Umbilical cord (tissue), 2 donors: ENCODE measurements at places on chromosomes 7 and 10.

DNA sequence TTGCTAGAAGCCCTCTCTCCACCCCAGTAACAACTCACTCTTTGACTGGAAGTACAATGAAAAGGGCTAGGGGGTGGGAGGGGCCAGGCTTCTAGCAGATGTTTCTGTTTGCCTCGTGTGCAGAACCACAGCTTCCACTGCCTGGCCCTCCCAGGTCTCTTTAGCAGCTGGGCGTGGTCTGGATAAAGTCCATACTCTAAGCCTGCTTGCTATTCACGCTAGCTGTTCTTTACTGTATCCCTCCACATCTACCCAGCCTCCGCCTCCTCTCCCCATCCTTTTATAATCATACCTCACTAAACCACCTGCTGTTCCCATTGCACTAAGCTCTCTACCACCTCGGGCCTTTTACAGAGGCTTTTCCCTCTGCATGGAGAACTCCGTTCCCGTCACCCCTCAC is 288.8 kb downstream of the CAMK1D start:
- DNase-seq, result no peak

GRCh38 chr7:142142702-142143101 is 31.2 kb downstream of the MGAM2 start:
- DNase-seq, result no peak

- peak; percentile 71 for DNase-seq
Observed at GRCh38 chr10:122476333-122476695, 15.0 kb downstream of the HTRA1 start.

DNA sequence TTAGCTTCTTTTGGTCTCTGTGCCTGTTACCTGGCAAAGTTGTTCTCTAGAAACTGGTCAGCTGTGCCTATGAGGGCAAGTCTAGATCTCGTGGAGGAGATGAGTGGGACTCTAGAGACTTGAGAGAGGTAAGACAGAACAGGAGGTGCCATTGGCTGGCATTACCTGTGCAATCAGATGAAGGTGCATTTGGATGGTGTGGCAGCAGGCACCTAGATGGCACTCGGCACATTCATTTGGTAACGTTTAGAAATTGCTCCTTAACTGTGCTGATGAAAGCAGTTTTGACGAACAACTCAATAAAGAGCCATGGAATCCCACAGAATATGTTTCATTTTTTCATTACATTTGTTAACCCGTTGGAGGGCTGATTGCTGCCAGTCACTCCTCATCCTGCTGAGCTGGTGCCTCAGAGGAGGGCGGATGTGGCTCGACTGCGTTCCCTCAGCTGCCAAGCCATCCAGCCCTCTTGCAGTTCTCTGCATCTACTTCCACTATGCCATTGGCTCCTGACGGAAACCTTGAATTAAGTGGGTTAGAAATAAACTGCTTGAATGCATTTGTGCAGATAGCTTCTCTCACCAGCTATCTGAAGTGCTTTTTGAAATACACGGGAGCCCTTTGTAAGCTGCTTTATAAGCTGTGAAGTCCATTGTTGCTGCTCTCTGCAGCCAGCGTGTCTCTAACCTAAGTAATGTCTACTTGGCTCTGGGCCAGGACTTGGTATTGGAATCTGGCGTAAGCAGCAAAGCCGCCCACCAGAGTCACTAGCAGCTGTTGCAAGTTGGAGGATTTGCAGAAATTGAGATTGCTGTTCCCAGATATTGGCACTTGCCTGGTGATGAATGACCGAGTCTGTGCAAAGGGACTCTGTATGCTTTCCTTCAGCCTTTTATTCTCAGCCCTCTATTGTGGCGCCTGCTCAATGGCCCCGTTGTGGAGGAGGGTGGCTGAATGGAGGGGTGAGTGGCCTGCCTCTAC is 87.4 kb downstream of the LRRC4 start:
- DNase-seq, result peak; percentile 68

DNA sequence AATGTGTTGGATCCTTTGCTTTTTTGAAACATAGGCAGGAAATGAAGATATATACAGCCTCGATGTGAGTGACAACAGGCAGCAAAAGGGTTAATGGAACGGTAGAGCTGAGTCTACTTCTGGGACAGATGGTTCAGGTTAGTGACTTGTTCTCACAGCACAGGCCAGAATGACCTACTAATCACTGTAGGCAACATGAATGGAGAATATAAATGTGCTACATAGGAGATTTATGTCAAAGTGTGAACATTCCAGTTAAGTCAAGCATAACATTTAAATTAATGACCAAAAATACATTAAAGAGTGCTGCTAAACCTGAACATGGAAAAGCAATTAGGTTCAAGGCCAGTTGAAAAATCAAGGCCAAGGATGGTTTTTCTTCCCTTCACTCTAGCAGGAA is 235.2 kb downstream of the POU6F2 start:
- no peak for DNase-seq

DNA sequence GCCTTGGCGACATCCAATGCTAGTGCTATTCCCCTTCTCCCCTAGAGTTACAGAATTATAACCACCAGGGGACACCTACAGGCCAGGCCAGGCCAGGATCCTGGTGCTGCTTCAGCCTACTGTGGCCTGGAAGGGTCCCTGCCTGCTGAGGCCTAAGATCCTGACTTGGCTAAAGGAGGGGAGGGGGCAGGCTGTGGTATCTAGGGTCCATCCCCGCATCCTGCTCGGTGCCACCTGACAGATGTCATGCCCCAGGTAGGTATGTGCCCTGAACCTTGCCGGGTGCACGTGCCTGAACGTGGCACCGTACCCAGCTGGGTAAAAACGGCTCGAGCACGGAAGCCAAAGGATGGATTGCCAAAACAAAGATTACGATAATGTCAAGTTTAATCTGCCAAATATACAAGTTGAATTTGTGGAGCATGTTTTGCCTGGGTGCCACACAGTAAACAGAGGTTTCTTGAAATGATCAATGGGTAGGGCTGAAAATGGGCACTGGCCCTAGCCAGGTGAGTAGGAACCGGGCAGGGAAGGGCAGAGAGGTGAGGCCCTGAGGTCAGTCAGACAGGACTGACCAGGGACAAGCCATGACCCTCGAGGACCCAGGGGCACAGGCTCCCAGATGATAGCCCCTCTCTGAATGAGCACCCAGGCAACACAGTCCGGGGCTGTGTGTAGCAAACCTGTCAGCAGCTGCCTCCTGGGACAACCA is 12.6 kb downstream of the PDAP1 start:
- no peak for DNase-seq

DNA sequence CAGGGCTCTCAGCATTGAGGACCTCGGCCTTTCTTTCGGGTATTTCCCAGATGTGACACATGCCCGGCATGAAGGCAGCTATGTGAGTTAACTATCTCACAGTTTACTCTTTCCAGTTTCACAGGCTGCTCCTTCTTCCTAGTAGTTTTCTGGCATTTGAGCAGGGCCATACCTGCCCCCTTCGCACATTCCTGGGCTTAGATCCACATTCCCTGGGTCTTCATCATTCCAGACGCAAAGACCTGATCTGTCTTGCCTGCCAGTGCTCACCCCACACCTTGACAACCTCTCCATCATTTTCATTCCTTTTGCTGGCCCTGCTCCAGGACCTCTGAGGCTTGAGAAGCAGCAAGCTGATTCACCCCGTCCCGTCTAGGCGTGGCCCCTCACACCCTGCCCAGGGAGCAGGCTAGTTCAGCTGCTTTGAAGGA is 227.5 kb downstream of the WDR11 start:
- peak; percentile 83 for DNase-seq

DNA sequence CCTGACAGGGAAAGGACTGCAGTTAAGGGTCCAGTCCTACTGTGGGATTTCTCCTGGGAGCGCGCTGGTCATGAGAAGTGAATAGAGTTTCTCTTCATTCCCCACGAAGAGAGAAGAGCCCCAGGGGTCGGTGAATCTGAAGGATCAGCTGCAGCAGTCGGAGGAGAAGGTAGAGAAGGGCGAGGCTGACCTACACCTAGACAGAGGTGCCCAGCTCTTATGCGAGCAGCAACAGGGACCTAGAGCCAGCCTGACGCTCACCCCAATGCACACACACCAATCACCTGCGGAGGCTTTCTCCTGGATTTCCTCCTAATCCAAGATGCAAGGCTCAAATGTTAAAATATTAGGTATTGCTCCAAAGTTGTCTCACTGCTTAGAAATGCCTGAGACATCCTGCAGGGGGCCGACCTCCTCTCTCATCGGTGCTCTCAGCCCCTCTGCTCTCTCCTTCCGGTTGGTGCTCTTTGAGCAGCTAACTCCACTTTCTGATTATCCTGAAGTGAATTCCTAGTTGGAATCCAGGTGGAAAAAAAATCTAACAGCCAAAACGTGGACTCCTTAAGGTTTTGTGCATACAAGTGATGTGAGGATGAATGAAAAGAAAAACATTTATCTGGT is 176.4 kb downstream of the AHR start:
- DNase-seq, result no peak

GRCh38 chr7:157480371-157481050 is 143.7 kb downstream of the DNAJB6 start:
- DNase-seq, result no peak

GRCh38 chr10:84217746-84218145 is 7.6 kb downstream of the LRIT2 start:
- DNase-seq, result no peak

- DNase-seq, result no peak
Observed at GRCh38 chr10:116713846-116714245, 28.5 kb downstream of the HSPA12A start.

GRCh38 chr10:102460836-102461186 is 9.5 kb upstream of the C10orf95 start:
- DNase-seq, result no peak

GRCh38 chr10:19046679-19047078 is 1.9 kb upstream of the MALRD1 start:
- no peak for DNase-seq

DNA sequence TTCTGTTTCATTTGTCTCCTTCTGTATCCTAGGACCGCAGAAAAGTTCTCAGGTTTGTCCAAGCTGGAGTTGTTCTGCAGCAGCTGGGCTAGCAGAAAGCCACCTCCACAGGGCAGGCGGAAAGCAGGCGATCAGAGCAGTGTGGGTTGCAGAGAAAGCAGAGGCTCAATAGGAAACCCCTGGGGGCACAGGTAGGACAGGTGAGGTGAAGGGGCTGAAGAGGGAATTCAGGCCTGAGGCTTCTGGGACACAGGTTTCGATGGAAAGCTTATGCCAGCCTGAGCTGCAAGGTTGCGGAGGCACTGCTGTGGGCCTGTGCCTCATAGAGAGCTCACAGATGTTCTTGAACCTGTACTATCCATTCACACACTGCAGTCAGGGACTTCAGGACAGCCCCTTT is 194.9 kb upstream of the TPK1 start:
- DNase-seq, result no peak

- DNase-seq, result no peak
Observed at GRCh38 chr10:97774811-97775294, 3.1 kb upstream of the SFRP5 start.

- no peak for DNase-seq
Observed at GRCh38 chr7:77202481-77202976, 2.9 kb upstream of the FGL2 start.

DNA sequence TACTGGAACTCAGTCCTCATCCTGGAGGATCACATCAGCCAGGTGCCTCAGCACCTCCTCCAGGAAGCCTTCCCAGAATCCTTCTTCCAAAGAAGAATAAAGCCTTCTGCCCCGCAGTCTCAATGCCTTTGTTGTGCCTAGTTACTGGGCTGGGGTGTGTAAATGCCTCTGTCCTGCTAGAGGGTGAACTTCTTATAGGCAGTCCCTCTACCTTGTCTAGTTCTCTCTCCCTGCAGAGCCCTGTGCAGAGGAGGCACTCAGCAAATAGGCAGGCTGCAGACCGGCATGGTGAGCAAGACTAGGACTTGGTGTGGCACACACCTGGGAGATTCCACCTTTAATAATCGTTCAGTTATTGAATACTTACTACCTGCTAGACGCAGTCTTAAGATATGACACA is 104.7 kb upstream of the PCBD1 start:
- DNase-seq, result no peak

- no peak for DNase-seq
Observed at GRCh38 chr7:27073076-27073475, 22.7 kb downstream of the HOXA1 start.

- DNase-seq, result no peak
Observed at GRCh38 chr10:69734797-69735468, 66.8 kb upstream of the COL13A1 start.

DNA sequence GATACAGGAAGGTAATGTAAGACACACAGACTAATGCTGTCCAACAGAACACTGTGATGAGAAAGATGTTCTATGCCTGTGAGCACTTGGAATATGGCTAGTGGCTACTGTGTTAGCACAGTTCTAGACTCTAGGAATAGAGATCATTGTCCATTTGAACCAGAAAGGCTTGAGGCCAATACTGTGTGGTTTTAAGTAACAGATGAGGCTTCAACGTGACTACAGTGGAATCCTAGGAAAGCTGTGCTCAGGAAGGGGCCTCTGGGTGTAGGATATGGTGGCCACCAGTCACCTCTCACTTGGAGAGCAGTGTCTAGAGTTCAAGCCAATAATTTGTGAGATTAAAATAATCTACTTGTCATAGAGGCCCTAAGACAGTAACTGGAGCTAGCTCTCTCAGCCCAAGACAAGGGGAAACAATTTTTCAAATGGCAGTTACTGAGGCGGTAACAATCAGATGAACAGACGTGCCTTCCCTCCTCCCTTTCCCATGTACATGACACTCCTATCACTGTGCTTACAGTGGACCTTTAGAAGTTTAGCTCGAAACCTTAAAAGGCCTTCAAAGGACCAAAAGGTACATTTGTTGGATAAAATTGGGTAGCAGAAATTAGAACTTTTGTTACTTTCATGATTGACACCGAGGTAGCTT is 10.2 kb downstream of the ZDHHC16 start:
- DNase-seq, result no peak

DNA sequence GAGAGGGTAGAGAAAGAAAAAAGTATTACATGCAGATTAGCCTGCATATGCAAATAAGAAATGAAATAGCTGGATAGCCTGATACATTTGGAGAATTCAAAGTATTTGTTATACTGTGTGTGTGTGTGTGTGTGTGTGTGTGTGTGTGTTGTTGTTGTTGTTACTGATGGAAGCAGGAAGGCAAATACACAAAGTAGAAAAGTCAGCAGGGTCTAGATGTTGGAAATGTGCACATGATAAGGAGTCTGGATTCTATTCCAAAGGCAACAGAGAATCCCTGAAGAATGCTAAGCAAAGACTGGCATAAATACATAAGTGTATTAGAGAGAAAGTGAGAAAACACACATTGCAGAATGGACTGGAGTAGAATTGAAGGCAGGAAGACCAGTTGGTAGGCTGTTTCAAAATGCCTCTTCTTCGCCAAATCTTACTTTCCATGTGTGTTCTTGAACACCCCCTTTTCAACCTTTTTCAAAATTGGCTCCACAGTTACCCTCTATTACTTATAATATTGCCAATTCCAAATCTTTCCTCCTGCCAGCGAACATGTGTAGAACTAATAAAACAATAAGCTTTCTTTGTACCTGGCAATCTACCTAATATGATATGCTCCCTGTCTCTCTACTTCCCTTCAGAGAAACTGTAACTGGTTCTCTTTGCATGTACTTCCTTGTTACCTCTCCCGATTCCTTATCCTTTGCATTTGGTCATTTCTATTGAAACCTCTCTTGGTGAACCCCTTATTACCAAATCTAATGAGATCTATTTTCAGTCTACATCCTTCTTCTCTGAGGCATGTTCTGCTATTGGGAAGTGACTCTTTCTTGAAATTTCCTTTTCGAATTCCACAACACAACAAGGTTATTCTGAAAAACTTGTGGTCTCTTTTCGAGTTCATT is 6.2 kb downstream of the CPED1 start:
- no peak for DNase-seq

GRCh38 chr7:74178632-74179031 is 4.5 kb downstream of the EIF4H start:
- no peak for DNase-seq
